ENCODE measurements at places on chromosomes 1 and 21. TPM values are rescaled to one million over a fixed set of nuclear protein-coding genes. Genes with fewer than 3 reads are reported as not detected.
A peak's percentile ranks its signal among the peaks of the same experiment; 100 is the strongest.

DIO1 gene
- 36.5 TPM for total RNA-seq

TCEANC2 gene
- 2.1 TPM for total RNA-seq

CASP9 gene
- total RNA-seq: 4.4 TPM

RCSD1 gene
- 8.3 TPM for total RNA-seq

DNA sequence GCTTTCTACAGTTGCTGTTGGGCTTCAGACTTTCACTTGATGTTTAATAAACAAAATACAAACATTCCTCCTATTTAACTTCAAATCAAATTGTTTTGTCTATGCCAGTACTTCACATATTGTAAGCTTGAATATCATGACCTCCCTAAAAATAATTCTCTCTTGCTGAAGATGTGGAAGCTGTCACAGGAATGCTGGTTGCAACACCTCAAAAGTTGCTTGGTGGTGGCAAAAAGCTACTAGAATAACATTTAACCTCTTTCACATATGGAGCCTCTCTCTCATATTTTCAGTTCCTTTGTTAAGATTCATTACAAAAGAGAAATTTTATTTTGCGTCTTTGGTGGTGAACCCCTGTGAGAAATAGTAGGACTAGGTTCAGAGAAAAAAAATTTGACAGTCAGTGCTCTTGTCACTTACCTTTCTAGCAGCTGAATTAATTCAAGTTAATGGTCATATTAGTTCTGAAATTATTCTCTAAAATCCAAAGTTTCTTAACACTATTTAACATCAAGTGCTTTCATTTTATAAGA, 25.5 kb upstream of the F13B start:
- no peak for DNase-seq

- DNase-seq: no peak
Observed at GRCh38 chr1:2228157-2228594, at the start of gene SKI. TSS of gene SKI (plus strand) at chr1:2228319. CDS start at chr1:2228767, 448 bp downstream.

- DNase-seq: no peak
Observed at GRCh38 chr1:42137766-42138165, 15.4 kb upstream of the GUCA2B start.

GRCh38 chr1:61269602-61270001, 187.2 kb downstream of the NFIA start:
- DNase-seq: no peak

- DNase-seq: no peak
Observed at GRCh38 chr1:42978317-42979035, 19.8 kb upstream of the SLC2A1 start.

DNA sequence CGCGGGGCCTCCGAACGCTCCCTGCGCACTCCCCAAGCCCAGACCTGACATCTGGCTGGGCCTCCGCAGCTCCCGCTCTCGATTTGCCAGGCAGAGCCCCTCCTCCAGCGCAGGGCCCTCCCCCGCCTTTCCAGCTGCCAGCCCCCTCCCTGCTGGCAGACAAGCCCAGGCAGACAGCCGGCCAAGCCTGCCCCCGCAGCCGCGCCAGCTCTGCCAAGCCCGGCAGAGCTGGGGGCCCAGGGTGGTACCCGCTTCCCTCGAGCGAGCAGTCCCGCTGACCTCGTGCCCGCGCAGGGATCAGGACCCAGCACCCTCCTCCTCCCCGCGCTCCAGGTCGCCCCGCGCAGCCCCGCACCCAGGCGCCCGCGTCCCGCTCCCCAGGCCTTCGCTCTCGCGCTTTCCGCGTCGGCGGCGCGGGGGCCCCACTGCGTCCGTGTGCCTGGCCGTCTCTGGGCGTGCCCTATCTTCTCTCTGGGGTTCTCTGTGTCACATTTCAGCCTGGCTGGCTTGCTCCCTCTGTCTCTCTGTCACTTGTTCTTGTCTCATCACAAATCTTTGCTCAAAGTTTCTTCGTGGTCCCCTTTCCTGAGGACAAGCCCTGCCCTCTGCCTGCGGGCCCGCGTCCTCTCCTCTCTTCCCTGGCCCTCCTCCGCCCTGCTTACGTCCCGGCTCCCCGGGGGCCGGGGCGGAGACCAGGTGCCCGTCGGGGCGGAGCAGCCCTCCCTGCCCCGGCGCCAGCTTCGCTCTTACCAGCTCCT, 580 bp downstream of the INKA2 start:
- peak; percentile 50 for DNase-seq

DNA sequence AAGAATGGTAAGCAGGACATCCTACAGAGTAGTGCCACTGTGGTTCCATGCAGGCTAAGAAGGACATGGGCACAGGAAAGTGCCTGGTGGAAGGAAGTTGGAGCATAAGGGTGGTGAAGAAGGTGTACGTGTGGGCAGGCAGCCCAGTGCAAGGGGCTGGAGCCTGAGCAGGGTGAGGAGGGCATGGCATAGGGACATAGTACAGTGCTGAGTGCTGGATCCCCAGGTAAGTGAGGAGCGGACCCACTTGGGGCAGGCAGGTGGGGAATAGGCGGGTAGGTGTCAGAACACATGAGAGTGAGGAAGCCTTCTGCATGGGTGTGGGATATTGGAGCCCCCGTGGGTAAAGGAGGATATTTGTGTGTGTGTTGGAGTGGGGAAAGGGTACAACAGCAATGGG, 15.7 kb upstream of the LRRC53 start:
- no peak for DNase-seq

DNA sequence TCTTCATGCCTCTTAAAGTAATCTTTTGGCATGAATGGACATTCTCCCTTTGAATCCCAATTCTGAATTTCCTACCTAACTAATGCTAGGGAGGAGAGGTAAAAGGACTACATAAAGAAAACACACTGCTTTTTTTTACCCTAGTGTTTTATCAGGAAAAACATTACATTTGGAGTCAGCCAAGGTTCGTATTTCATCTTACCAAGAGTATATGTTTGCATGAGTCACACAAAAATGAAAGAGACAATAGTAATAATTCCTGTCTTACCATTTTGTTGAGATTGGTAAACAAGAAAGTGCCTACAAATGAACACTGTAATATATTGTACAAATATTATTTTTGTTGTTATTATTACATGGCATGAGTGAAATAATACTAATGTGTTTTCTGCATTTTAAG, 112.9 kb upstream of the WARS2 start:
- no peak for DNase-seq

DNA sequence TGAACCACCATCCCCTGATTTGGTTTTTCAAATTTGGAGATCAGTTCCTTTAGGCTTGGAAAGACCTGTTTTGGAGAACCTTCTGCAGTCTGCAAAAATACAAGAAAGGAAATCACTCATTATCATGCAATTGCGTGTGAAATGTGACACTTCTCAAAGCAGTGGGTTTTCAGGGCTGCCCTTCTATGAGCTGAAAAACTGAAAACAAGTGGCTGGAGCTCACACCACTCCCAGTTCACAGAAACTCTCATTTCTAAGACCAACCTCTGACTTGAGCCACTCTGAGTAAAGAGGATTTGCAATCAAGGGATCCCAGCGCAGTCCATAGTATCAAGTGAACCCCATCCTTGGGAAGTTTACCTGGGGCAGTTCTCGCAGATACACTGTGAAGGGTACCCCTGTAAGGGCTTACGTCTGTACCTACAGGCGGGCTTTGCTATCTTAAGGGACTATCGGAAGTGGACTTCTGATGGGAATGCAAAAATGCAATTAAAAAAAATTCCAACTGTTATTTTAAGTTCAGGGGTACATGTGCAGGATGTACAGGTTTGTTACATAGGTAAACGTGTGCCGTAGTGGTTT, 12.8 kb downstream of the SH2D1B start:
- no peak for DNase-seq

GRCh38 chr1:37243368-37244082, 209.2 kb upstream of the GRIK3 start:
- no peak for DNase-seq

DNA sequence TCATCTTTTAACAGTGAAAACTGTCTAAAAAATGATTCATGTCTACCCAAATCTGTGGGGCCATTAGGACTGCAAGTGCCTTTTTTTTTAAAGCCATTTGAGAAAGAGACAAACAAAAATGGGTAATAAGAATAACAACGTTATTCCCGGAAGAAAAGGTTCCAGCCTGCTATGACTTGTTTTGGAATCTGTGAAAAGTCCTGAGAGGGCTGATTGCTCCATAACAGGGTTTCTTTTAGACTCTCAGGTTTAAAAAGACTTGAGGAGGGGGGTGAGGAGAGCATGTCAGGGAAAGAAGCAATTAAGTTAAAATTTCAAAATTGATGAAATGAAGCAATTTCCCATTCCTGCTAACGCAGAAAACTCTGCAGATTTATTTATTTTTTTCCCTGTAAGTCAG, 56.4 kb downstream of the CACHD1 start:
- no peak for DNase-seq

DNA sequence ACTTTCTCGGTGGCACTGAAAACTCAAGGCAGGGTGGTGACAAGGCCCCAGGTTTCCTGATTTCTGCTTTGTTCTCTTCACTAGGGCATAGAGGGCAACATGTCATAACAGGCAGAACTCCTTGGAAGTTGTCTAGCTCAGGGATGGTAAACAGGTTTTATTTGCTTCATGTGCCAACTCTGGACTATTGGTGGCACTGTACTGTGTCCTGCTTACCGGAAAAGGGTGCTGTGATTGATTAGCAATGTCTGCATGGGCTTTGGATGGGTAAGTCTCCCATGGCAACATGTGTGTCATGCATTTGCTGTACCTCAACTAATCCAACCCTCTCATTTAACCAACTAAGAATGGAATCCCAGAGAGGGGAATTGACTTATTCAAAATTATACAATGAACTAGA, 70.7 kb upstream of the USP24 start:
- peak; percentile 8 for DNase-seq

DNA sequence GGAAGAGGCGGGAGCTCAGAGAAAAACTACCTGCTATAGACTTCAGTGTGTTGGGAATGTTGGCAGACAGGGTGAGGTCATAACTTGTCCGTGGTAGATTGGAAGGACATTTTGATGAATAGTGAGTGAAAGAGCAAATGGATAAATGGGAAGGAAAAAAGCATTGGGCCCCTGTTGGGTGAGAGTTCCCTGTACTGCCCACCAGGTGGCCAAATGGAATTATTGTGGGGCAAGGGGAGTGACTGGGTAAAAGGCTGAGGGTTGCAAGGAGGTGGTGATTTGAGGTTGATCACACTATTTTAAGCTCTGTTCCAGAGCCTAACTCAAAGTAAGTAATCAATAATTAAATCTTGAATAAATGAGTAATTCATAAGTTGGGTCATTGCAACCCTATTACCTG, 60.4 kb downstream of the MRPS6 start:
- DNase-seq: no peak

DNA sequence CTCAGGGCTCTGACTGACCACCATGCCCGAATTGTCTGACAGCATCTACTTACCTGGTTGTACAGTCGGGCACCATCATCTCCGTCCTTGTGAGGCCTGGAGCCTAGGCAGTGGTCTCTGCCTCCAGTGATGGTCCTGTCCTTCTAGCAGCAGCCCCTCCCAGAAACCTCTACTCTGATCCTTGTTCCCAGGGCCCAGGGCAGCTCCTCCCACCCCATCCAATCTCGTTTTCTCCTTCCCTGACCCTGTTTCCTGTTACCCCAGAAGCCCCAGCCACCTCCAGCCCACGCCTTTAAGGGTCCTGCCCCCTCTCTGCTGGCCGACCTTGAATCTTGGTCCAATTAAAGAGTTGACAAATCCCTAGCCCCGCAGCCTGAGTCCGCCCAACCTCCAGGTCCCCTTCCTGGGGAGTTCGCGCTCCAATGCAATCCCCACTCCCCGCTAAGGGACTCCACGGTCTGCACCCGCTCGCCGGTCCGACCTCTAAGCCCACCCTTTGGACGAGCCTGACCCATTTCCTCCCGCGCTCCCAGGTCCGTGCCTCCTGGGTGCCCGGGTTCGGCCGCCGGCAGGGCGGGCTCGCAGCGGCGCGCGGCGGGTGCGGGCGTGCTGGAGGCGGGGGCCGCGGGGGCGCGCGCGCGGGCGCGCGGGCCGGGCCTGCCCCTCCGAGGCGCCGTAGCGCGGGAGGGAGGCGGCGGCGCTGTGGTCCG, at the start of gene B4GALT2:
B4GALT2 (plus strand) TSS at position 660 of the 710 bp plus-strand sequence. CDS start 1,951 bp downstream, outside the sequence.
- peak; percentile 59 for DNase-seq

DNA sequence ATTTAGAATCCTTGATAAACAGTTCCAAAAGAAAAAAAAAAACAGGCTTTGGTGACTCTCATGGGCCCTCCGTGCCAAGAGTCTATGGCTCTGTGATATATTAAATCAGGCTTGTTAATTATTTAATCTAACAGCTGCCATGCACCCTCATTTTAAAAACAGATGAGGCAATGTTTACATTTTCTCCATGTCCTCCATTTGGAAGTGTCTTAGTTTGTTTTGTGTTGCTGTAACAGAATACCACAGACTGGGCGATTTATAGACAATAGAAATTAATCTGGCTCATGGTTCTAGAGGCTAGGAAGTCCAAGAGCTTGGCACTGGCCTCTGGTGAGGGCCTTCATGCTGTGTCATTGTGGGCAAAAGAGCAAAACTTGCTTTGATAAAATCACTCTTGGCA, 58.0 kb downstream of the B3GALT5 start:
- no peak for DNase-seq

DNA sequence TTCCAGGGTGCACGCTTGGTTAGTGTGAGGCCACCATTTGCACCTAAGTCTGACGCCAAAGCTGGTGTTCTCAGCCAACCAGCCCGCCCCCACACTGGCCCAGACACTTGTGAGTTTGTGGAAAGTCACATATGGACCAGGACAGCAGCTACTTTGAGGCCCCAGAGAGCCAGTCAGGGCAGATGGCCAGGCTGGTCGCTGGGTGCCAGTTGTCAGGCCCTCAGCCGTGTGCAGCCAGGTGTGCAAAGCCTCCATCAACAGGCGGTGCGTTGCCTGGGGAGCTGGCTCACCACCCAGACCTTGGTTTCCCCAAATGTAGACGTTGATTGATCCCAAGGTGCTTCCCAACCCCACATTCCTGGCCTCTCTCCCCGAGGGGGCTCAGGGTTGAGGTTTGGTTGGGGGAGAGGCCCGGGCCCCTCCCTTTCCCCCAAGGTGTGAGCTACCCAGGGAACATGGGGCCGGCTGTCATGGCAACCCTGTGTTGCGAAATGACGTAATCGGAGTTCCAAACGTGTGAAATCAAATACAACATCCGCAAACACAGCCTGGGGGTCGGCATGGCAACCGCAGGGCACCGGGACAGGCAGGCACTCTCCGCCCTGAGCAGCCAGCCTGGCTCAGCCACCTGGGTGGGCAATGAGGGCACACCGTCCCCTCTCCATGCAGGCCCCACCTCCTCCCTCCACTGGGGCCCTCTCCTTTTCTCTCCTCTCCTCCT, 42.2 kb upstream of the WNT4 start:
- DNase-seq: no peak

DNA sequence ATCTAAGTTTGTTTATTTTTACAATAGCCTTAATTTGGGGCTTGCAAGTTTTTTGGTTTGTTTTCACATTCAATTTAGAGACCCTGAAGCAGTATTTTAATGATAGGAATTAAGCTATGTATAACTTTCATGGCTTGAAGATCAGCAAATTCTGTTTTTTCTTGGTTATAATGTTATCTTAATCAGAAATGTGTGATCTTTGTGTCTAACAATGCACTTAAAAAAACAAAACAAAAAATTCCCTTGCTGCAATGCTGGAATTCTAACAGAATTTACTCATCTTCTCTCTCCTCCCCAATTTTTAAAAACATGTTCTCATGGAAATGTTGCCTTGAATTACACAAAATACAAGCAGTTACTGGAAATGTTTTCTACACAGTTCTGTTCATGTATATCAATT, 113.1 kb downstream of the OLFML2B start:
- no peak for DNase-seq

- DNase-seq: no peak
Observed at GRCh38 chr1:11059155-11059967, 457 bp downstream of the SRM start.
